Stimulated activated CD8-positive, alpha-beta memory T cell treated with anti-CD3 and anti-CD28 coated beads, Interleukin-7, amount 100 ng/mL, for 1 hour (primary cell): ENCODE measurements at places on chromosomes 6 and 20.

DNA sequence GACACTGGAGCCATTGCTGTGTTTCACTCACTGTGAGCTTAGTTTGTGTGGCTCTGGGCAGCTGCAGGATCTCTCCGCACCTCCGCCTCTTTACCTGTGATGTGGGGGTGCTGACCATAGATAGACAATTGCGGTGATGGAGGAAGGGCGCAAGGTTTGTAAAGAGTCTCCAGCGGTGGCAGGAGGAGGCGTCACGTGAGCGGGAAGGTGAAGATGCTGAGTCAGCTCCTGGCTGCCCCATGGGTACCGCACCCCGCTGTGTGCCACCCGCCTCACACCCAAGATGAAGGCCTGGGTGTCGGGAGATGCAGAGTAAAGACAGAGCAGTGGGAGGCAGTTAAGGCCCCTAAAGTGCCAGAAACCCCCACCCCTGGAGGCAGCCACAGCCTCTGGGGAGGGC lies 9.0 kb upstream of the KCNQ2 start:
- no peak for DNase-seq

- no peak for DNase-seq
Observed at GRCh38 chr6:12595161-12595811, 121.3 kb upstream of the PHACTR1 start.

GRCh38 chr6:31763619-31763940 lies 1.1 kb downstream of the SAPCD1 start:
- DNase-seq, result no peak

GRCh38 chr6:168456907-168457652 lies 16.1 kb downstream of the SMOC2 start:
- no peak for DNase-seq

DNA sequence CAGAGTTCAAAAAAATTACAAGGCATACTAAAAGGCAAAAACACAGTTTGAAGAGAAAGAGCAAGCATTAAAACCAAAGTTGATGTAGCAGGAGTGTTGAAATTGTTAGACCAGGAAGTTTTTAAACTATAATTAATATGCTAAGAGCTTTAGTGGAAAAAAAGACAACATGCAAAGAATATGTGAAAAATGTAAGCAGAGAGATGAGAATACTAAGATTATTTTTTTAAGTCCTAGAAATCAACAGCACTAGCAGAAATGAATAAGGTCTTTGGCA lies 192.6 kb downstream of the ERMARD start:
- DNase-seq, result no peak

DNA sequence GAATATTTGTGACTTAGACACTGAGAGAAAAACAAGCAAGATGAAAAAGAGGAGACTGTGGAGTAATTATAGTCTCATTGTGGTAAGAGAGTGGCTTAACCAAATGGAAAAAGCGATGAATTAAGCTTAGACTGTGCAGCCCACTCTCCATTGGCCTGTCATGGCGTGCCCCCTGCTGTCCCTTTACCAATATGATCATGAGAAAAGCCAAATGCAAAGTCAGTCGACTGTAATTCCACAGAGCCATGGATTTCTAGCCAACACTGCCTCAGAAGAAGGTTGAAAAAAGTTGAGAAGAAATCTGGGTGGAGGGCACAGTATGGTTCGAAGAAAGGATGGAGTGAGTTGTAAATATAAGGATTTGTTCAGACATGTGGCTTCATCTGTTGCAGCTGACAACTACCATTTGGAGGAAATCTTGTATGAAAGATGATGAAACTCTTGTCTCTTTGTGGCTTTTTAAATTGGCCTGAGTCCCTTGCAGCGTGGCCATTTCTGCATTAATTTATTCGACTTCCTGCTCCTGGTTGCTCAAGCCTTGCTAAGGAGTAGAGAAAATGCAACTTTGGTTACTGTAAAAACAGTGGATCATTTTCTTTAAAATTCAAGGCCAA lies 251.4 kb downstream of the DOK5 start:
- no peak for DNase-seq

GRCh38 chr6:36204068-36204753 lies 7.7 kb downstream of the BRPF3 start:
- DNase-seq, result no peak

- no peak for DNase-seq
Observed at GRCh38 chr6:166924531-166924930, 31.8 kb downstream of the RNASET2 start.

DNA sequence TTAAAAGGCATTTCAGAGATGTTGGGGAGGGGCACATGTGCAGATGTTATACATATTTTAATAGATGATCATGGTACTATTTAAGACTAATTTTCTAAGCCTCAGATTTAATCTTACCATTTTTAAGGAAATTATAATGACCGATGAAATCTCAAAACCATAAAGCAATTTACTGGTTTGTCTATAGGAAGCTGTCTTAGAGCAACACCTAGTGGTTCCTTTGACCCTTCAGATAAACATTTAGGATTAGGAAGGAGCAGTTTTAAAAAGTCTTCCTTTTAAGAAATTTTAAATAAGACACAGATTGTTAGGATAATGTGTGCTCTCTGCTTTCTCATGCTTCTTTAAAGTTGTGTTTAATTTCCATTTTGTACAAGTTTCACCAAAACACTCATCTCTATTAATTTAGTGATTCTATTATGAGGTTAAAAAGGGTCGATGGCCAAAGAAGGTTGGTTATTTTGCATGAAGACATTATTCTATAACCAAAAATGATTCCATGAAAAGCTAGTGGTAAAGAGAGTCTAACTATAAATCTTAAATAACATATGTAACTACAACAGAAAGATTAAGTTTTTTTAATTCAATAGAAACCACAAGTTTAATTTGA lies 376.4 kb downstream of the HACE1 start:
- DNase-seq, result no peak

DNA sequence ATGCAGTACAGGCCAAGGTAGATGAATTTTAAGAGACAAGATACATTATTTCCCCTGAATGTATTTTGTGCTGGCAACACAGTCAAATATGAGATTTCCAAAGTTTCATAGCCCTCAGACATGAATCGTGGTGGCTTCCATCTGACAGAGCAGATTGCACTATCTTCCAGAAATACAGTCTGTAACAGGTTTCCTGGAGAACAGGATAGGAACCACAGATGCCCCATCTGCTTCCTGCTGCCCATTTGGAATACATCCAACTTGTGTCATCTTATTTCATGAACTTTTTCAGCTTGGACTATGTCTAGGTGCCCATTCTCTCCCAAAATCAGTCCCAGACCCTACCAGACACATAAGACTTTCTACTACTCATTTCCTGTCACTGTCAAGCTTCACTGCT lies 426.0 kb downstream of the KIF16B start:
- no peak for DNase-seq

DNA sequence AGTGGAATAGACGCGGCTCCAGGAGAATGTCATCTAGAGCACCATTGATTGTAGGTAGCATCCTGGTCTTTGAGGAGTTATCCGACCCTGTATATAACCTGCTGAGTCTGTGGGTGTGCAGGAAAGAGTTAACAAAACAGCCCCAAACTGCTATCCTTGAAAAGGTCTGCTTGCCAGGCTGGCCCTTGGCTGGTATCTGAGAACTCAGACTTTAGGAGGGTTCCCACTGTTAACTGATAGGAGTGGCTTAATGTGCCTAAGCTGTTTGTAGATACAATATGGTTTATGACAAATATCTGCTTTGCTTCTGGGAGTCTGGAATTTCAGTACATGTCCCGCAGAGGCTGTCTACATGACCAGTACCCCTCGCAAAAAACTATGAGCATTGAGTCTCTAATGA lies 27.6 kb upstream of the MCUR1 start:
- no peak for DNase-seq

DNA sequence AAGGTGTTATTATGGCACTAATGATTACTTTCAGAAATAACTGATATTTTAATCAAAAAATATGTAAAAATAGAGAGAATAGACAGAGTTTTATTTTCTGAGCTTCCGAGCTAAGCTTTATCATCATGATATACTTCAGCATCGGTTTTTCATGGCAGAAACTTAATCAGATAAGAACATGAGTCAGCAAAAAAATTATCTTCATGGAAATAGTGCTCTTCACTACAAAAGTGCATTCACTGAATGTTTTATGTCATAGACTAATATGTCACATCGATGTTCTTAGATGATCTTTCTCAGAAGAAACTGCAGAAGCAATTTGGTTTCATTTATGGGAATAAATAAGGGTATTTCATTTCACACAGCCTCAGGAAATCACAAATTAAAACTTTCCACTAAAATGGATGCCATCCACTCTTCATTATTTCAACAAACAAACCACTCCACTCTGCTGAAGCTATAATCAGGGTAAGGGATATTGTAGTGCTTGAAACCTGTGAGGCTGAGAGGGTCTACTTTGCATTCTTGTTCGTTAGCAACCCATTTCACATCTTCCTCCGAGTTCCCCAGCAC lies 10.2 kb upstream of the MAP3K7 start:
- DNase-seq, result no peak

DNA sequence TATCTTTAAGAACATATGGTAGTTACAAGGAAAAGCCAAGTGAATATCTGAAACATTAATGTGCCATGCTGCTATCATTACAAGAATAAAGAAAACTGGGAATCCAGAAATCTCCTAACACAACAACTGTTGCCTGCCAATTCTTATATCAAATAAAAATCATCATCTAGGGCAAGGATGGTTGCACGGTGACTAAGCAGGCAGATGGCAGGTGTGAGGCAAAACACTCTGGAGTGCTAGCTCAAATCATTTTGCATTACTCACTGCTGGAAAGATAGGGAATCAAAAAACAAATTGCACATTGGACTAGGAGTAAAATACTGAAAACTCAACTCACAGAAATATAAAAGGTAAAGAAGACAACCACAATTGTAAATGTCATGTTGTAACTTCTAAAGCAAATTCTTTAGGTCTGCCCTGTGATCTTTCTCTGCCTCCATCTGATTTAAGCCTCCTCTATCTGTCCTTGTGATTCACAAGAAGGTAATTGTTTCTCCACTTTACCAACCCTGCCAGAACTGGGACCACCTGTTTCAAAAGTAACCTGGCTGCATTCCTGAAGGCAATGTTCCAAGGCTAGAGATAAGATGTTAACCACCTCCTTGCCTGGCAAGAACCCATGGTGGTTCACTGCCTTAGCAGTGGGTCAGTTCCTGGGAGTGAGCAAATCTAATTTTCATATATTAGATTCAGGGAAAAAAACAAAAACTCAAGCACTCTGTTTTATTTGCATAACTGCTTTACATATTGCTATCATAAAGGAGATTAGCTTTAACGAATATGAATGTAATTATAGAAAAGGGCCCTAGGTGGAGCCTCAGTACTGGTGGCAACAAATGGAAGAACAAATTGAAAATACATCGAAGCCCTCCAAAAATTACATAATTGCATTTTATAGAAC lies 33.1 kb upstream of the LCA5 start:
- no peak for DNase-seq

GRCh38 chr20:11852189-11852588 lies 65.5 kb upstream of the BTBD3 start:
- no peak for DNase-seq

- no peak for DNase-seq
Observed at GRCh38 chr6:102761872-102762271, 1368.4 kb downstream of the GRIK2 start.

DNA sequence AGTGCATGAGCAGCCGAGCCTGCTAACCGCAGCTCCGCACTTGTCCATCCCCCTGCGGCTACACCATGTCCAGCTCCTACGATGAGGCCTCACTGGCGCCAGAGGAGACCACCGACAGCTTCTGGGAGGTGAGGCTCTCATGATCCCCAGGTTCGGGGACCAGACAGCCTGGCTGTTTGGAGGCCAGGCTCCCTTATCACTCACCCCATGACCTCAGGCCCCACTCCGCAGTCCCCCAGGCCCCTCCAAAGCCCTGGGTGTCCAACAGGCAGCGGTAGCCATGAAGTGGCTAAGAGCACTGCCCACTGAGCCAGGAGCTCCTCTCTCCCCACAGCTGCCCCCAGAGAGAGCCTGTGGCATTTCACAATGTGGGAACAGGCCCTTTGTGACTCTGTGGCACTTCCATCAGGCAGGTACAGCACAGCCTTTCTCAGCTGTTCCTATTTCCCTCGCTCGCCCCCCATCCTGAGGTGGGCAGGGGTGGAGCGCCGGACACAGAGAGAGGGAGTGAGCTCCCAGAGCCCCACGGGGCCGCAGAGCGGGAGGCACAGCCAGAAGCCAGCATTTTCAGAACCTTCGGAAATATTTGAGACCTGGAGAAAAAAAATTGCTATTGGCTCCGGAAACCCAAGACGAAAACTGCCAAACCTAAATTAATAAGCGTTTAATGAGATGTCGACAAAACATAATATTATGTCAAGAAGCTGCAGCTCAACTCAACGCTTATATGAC lies 29.7 kb downstream of the SPDEF start:
- no peak for DNase-seq

- no peak for DNase-seq
Observed at GRCh38 chr20:51985013-51985415, 182.7 kb upstream of the SALL4 start.

DNA sequence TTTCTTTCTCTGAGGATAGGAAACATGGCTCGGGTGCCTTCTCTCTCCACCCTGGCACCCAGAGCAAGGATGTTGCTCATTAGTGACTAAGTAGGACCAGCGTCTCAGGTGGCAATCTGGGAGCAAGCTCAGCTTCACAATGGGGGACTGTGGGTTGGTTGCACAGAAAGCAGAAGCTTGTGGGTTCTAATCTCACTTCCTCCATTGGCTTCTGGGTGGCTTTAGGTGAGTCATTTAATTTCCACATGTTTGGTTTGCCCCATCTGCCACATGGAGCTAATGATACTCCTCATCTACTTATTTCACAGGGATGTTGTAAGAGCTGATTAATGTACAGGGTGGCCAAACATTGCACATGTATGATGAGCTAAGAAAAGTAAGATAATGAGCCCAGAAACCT lies 54.8 kb upstream of the AKIRIN2 start:
- DNase-seq, result no peak

DNA sequence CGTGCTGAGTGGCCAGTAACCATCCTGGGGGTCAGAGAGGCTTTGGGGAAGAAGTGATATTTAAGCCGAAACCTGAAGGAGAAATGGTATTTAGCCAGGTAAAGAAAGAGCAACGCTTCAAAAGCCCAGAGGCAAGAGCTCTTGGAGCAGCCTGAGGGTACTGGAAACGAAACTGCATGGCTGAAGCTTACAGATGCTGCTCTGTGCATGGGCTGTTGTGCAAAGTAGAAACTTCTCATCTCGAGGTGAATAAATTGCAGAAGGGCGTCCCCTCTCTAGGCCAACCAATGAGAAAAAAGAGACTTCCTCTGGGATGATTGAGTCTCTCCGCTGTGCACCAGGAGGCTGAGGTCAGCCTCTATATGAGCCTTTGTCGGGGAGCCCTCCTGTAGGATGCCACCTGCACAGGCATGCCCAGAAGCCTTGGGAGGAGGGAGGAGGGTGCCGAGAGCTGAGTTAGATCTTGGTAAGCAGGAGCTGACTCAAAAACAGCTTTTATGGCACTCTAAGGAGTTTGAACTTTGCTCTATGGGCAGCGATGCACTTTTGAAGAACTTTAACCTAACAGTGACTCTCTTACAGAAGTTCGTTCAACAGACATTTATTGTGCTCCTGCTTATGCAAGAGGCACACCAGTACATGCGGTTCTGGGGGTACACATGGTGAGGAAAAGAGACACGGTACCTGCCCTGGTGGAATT lies 61.6 kb upstream of the EDN1 start:
- DNase-seq, result no peak
